Anterior cingulate cortex (tissue), 58 donors: ENCODE measurements at places on chromosomes 11 and 22.

DNA sequence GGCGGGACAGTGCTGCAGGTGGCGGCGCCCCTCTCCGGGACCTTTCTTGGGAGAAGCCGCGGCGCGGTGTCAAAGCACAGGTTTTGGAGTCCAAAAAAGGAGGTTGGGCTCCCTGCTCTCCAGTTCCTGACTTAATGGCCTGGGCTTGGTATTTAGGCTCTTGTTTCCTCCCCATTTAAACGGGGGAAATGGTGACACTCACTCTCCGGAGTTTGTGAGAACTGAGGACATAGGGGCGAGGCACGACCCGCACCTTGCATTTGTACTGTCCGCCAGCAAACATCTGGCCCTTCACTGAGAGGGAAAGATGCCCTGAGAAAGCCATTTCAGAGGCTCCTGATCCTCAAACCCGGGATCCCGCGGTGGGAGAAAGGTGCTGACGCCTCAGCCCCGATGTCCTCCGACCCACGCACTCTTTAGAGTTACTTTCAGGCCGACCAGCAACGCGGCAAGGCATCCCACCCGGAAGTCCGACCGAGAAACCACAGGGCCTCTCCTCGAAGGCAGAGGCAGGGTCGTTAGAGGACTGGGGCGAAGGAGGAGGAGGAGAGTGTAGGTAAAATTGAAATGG lies 2.9 kb upstream of the WDR74 start:
- no peak for DNase-seq

GRCh38 chr11:121761186-121761585 lies 308.4 kb upstream of the SORL1-AS1 start:
- DNase-seq = no peak

- no peak for DNase-seq
Observed at GRCh38 chr11:3052567-3052966, 4.7 kb downstream of the CARS1 start.

- DNase-seq = no peak
Observed at GRCh38 chr11:132185726-132186592, 815.5 kb downstream of the NTM start.

DNA sequence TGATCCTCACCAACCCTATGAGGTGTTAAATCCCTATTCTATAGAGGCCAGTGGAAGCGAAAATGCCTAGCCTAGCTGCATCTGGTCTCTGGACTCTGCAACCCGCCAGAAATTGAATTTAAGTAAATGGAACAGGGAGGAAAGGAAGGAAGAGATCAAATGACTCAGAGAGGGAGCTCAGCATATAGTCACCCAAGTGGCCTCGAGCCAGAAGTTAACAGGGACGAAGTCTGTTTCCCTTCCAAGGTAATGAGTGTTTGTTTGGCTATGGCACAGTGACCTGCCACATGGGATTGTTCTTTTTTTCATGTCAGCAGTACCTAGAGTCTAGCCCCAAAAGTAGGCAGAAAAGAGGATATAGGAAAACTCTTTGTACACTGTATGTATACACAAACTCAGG lies 66.3 kb downstream of the PAK1 start:
- DNase-seq = no peak

- no peak for DNase-seq
Observed at GRCh38 chr11:113873236-113873626, 2.1 kb downstream of the USP28 start.

DNA sequence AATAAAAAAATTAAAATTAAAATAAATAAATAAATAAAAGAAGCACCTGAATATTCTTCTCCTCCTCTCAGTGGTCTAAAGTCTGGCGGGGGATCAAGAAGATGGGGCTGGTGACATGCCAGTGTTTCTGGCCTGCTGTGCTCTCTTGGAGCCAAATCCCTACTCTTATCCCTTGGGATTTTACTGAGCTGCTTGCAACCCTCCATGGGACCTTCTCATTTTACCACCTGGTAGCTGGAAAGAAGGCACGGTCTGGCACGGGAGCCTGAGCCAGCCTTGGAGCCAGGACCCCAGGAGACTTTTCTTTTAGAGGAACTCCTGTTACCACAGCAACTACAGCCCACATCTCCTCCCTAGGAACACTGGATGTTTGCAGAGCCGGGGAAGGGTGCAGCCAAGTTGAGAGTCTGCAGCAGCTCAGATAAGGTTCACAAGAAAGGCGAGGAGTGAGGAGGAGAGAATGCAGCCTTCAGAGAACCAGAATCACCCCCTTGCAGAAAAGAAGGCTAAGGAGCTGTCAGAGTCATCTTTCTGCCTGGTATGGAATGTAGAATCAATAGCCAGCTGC lies 21.4 kb downstream of the CD6 start:
- DNase-seq = no peak

GRCh38 chr11:47361419-47361818 lies 8.9 kb upstream of the MYBPC3 start:
- DNase-seq = no peak

DNA sequence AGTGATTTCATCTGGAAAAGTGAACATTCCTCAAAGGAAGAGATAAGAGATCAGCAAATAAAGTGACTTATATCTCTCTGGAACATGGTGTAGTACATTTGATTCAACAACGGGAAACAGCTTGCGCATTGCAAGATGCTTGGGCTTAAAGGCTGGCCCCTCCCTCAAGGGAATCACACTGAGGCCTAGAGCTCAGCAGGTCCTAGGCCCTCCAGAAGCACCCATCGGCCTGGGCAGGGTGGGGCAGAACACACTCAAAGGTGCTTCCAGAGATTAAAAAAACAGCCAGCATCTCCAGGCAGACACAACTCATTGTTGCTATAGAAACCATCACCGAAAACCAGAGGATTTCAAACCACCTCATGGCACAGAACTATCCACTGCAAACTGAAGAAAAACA lies 69.0 kb upstream of the ARFGAP3 start:
- no peak for DNase-seq

GRCh38 chr22:50101870-50102565 lies 12.2 kb downstream of the MOV10L1 start:
- no peak for DNase-seq

- no peak for DNase-seq
Observed at GRCh38 chr11:32131321-32131720, 40.4 kb downstream of the RCN1 start.

DNA sequence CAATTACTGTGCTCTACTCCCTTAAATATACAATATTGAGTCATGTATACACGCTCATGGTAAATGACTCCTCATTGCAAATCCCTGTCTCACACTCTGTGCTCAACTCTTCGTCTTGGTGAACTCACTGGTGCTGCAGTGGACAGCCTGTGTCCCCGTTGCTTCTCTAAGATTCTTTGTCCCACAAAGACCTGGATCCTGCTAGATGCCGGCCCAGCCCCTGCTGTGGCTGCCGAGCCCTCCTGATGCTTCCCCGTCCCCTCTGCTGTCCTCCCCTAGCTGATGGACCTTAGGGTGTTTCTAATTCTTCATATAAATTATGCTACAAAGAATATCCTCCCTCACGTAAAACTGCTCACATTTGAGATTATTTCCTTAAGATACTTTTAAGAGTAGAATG lies 5.5 kb downstream of the APOL2 start:
- no peak for DNase-seq

DNA sequence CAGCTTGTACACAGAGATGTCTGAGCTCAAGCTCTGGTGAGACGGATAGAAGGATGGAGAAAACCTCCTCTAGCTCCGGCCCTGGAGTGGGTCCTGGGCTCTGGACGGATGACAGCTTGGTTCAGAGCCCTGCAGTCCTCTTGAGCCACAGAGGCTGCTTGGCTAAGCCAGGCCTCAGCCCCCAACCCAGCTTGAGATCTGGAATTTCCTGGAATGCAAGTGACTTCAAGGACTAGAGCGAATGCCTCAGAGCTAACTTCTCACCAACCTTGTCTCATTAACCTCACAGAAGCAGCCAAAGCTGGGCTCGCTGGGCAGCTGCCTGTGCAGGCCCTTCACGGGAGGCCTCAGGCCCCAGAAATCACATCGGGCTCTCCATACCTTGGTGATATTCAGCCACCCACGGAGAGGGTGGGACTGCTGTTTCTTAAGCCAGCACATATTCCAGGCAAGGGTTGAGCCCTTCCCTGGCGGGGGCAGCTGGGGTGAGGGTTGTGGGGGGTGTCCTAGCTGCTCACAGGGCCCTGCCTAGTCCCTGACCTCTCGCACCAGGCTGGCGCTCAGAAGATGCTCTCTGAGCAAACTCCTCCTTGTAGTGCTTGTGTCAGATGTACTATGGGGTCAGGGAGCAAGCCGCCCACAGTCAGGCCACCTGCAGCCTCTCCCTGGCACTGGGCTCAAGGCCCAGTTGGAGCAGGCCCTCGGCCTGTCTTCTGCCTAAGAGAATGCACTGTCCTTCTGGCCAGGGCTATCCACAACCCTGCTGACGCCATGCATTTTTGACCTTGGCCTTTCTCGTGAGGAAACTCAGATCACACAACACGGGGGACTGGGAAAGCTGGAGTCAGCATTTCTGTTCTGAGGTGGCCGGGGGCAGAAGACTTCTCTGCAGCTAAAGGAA lies 73.6 kb upstream of the TTLL12 start:
- no peak for DNase-seq

DNA sequence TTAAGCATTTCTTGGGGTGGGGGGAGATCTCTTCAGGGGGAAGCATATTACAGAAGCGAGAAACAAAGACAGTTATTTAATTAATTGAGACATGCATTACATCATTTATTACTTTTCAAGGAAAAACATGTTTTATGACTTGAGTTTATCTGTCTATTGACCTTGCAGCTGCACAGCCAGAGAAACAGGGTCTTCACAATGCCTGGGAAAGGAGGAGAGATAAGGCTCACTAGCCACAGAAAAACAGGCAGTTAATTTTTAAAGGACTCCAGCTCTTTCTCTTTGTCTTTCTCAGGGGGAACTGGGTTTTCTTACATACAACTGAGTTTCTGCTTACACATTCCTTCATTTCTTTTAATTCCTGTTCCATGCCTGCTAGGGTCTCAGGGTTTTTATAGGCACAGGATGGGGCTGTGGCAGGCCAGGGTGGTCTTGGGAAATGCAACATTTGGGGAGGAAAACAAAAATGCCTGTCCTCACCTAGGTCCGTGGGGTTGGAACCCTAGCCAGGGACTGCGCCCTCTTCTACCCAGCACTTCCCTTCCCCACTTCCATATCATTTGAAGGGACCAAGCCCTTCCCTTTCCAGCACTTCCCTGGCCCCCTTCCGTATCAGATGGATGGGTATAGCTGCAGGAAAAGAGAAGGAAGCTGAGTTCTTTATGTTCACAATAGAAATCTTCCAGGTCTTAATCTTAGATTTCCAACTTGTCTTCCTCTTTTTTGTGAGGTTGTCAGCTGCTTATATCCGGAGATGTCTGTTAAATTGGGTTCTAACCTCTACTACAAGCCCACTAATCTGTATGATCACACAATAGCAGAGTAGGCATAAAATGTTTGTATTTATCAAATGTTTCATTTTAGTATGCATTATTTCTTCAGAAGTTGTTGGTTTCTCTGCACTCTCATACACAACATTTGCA lies 38.3 kb downstream of the BIRC2 start:
- DNase-seq = no peak

- DNase-seq = no peak
Observed at GRCh38 chr11:32244453-32244852, 153.6 kb downstream of the RCN1 start.

GRCh38 chr11:131468565-131468964 lies 98.2 kb downstream of the NTM start:
- DNase-seq = no peak

DNA sequence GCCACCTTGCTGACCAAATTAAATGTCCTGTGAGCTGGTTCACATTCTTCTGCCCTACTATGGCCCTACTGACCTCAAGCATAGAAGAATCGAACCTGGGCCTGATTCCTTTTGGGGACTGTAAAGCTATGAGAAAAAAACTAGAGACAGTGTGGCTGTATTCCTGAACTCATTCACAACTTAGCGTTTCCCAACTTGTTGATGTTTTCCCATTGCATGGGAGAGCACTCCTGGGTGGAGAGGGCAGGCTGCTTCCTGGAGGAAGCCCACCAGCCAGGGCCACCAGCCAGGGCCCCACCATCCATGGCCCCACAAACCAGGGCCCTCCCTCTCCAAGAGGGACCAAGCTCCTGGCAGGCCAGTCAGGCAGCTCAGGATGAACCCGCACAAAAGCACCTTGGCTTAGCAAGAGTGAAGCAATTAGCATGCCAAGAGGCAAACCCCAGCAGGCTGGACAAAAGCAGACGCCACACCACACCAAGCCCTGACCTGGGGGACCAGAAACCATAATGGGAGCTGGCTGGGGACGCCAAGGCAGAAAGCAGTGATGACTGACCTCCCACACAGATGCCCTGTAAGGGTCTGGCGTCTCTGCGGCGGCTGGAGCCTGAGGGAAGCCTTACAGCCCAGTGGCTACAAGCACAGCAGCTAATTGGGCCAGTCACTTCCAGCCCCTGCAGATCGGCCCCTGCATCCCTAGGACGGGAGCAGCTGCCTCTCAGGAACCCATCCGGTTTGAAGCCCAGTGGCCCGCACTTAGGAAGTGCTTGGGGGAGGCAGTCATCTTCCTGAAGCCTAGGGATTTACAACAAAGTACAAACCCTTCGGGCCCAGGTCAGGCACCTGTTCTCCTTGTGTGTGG lies 2.1 kb downstream of the CERK start:
- DNase-seq = no peak

- DNase-seq = no peak
Observed at GRCh38 chr11:64120951-64121569, 44.9 kb downstream of the MACROD1 start.

GRCh38 chr11:19878520-19878919 lies 165.9 kb downstream of the NAV2 start:
- DNase-seq = no peak

DNA sequence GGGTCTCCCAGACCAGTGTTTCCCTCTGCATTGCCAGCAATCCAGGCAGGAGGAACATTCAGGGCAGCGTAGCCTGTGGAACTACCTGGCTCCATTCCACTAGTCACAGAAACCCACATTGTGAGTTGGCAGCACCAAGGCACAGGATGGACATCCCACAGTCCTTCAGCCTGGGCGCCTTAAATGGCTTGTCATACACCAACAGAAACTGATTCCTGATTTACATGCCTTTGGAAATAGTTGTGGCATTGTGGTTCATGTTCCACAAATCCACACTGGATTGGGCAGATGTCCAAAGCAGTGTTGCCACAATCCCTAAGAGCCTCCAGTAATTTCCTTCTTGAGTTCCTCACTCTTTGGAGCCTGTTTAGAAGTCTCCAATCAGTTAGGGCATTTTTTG lies 225.6 kb downstream of the BLID start:
- no peak for DNase-seq

DNA sequence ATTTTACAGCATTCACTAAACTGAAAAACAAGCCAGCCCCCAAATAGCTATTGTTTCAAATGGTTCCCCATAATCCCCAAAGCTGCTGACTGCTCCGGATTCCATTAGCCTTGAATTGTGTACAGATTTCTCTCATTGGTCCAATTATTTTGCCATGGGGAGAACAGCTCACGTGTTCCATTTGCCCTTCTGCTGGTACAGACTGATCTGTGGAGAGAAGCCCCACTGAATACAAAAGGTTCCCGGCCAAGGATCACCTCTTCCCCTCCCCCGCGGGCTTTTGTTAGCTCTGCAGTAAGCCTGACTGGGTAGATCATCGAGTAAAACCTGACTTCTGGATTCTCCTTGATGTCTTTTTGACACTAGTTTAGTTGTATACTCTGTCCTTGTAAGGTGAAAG lies 9.1 kb upstream of the MAPK8IP1 start:
- no peak for DNase-seq
